ENCODE measurements at places on chromosomes 11 and 22.
A peak's percentile ranks its signal among the peaks of the same experiment; 100 is the strongest.

GRCh38 chr11:76455331-76455730 is 10.5 kb downstream of the EMSY start:
- DNase-seq = peak; percentile 94

DNA sequence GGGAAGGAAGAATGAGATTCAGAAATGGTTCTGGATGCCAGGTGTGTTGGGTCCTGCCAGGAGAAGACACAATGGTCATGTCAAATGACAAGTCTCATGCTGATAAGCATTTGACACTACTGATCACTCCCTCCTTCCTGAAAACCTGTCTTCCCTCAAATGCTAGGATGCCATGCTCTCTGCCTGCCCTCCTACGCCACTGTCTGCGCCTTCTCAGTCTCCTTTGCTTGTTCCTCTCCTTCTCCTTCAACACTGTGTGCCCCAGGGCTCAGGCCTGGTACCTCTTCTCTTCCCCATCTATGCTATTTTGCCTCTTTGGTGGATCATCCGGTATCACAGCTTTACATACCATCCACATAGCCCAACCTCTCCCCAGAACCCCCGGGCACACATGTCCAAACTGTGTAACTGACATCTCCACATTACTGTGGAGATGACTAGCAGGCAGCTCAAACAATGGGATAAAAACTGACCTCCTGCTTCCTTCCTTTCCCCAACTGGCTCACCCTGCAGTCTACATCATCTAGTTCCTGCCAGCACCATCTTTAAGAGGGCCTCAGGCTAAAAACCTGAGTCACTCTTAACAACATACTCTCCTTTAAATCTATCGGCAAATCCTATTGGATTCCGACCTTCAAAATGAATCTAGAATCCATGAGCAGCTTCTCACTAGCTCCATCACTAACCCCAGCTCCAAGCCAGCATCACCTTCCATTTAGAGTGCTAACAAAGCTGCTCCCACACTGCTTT is 8.2 kb downstream of the AP1B1 start:
- DNase-seq = no peak

GRCh38 chr11:119373921-119374631 is 7.4 kb downstream of the USP2 start:
- DNase-seq = peak; percentile 95

GRCh38 chr11:78586452-78587046 is 11.9 kb upstream of the NARS2 start:
- no peak for DNase-seq

DNA sequence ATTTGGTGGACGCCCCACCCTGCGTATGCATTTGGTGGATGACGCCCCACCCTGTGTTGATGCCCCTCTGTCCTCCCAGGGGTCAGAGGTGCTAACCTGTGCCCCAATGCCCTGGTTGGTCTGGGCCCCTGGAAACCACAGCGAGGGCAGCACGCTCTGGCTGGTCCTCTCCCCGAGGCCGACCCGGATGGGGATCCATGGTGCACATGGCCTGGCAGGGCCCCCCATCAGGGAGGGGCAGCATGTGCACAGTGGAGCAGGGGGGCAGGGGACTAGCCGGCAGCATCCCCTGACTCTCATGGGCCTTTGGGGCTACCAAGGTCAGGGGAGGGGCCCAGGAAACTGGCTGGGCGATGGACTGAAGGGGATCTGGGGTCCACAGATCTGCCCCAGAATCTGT is 7.6 kb upstream of the MUC5AC start:
- DNase-seq = no peak

- DNase-seq = no peak
These were observed 34.6 kb downstream of the BBOX1 start for GRCh38 chr11:27075192-27075591.

DNA sequence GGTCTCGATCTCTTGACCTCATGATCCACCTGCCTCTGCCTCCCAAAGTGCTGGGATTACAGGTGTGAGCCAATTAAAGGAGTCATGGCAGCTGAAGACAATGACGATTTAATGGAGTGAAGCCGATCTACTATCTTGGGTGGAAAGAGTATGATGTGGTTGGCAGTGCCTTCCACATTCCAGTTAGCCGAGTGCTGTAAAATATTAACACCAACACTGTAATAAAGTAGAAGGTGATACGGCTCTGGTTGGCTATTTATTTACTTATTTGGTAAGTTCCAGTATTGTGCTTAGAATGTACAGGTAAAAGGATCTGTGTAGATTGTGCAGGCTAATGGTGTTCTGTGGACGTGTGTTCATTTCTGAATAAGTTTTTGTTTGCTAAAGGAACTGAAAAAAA is 149.6 kb upstream of the MTMR2 start:
- no peak for DNase-seq

GRCh38 chr11:123303924-123304323 is 108.9 kb upstream of the CLMP start:
- DNase-seq = no peak

DNA sequence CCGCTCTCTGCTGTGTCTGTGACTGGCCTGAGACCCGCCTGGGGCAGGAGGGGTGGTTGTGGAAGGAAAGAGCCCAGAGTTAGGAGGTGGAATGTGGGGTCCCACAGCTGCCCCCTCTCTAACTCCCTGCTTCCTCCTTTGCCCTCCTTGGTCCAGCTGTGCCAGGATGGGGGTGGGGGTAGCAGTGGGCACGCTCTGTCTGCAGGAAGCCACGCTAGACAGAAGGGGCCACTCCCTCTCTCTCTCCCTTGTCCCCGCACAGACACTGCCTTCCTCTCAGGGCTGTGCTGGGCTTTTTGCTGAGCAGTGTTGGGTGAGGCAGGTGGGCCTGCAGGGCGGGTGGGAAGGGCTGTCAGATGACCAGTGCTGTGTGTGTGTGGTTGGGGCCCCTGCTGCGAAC is 2.0 kb upstream of the SOX10 start:
- no peak for DNase-seq

GRCh38 chr11:91795139-91795887 is 429.3 kb upstream of the FAT3 start:
- DNase-seq = no peak

- no peak for DNase-seq
These were observed 25.7 kb downstream of the OSBP2 start for GRCh38 chr22:30720263-30720837.

DNA sequence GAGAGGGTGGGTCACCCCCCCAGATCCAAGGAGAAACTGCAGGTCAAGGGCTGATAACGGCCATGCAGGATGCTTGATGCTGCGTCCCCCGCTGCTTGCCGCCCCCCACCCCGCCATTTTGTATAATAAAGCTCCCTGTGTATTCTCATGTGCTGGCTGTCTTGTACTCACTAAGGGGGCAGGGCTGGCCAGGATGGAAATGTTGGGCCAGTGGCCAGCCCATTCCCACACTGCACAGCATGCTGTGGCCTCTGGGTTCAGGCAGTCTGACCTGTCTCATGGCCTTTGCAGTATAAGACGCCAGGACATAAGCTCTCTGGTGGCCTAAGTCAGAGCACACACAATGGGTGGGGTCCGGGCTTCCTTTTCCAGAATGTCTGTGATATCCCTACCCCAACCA is 421 bp upstream of the PRR33 start:
- no peak for DNase-seq

DNA sequence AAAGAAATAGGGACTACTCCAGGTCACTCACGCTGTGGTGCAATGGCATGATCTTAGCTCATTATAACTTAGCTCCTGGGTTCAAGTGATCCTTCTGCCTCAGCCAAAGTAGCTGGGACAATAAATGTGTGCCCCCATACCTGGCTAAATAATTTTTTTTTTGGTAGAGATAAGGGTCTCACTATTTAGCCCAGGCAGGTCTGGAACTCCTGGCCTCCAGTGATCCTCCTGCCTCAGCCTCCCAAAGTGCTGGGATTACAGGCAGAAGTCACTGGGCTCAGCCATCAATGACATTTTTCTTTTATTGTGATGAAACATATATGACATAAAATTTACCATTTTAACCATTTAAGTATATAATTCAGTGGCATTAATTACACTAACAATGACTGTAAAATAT is 10.6 kb downstream of the SLC5A4 start:
- DNase-seq = no peak

- DNase-seq = no peak
These were observed 12.6 kb downstream of the PPARA start for GRCh38 chr22:46162771-46163556.

DNA sequence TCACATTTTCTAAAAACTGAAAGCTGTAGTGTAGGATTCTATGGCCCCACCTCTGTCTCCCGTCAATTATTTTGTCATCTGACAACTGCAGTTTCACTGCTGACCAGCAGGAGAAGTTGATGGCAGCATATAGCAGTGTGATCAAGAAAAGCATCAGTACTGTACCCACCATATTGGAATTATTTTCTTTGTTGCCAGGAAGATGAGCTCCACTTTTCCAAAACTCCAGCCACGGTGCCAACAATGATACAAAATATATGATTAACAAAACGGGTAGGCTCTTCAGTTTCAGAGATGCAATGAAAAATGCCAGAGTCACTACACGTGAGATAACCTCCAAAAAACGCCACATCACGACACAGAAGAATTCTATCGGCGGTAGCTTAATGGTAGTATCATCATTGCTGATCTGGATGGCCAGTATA is 41.3 kb downstream of the XKR3 start:
- DNase-seq = peak; percentile 5

DNA sequence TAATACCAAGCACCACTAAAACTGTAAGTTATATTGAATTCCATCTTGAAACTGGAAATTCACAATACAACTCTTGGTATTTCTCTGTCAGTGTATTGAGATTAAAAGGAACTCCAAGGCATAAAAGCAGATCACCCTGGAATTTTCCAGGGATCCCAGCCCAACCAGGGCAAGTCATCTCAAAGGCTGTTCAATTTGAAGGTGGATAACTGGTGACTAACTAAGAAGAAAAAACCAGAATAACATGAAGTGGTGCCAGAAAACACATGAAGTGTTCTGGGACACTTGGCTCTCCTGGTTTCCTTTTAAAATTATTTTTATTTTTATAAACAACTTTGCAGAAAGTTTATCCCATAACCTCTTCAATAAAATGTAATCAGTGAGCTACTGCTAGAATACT is 7.8 kb upstream of the BMAL1 start:
- no peak for DNase-seq

GRCh38 chr11:14898906-14899305 is 6.9 kb upstream of the CYP2R1 start:
- no peak for DNase-seq

- peak; percentile 82 for DNase-seq
These were observed 22.3 kb upstream of the SPON1 start for GRCh38 chr11:13939961-13940906.
